Activated CD4-positive, alpha-beta T cell treated with anti-CD3 and anti-CD28 coated beads for 1 hour (primary cell): ENCODE measurements at places on chromosomes 2 and 18.

GRCh38 chr2:182897137-182897536 is 30.7 kb upstream of the FRZB start:
- DNase-seq: no peak

- DNase-seq: no peak
Measured at GRCh38 chr2:36214691-36215090, 140.9 kb upstream of the CRIM1 start.

DNA sequence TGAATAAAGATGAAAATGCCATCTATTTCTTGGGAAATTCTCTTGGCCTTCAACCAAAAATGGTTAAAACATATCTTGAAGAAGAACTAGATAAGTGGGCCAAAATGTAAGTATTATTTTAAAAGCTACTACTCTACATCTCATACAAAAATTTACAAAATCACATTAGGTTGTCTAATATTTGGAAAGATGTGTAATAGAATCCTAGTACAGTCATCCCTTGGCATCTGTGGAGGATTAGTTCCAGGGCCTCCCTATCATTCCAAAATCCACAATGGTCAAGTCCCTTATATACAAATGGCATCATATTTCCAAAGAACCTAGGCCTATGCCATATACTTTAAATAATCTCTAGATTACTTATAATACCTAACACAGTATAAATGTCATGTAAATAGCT is 41.2 kb downstream of the KYNU start:
- DNase-seq: no peak

DNA sequence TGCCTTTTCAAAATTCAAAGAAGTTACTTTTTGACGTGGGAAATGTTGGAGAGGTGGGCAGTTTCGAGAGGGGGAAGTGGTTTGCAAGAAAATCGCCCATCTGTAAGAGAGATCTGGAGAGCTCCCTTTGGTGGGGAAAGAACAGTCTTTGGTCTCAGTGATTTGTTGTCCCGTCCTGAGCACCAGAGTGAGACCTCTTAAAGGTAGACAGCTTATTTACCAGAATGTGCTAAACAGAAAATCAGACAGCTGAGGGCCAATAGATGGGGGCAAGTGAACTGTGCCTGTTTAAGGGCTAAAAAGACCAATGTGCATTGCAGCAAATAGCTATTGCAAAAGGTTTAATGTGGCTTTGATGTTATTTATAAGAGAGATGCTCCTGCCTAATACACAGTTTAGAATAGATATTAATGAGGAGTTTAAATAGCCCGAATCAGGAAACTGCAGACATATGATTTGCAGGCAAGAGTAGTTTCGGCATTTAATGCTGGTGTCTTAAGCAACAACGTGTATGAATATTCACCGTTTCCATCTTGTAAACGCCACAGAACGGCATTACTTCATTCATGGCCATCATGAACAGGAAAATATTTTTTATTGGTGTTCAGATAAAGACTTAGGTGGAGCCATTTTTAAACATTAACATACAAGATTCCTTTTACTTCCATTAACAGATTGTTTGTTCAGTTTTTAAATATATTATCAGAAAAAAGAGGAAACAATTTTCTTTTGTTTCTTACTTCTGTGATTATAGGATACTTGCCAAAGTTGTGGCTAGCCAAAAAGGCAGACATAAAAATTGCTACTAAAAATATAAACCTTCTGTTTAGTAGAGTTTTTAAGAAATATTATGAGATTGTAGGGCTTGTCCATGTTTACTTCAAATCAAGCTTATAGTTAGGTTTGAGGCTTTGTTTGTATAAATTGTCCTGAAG is 29.6 kb downstream of the ARHGAP15 start:
- no peak for DNase-seq

- DNase-seq: peak; percentile 23
Measured at GRCh38 chr2:28586867-28587266, 91.0 kb downstream of the PLB1 start.

GRCh38 chr2:238304116-238304515 is 15.7 kb upstream of the PER2 start:
- no peak for DNase-seq

DNA sequence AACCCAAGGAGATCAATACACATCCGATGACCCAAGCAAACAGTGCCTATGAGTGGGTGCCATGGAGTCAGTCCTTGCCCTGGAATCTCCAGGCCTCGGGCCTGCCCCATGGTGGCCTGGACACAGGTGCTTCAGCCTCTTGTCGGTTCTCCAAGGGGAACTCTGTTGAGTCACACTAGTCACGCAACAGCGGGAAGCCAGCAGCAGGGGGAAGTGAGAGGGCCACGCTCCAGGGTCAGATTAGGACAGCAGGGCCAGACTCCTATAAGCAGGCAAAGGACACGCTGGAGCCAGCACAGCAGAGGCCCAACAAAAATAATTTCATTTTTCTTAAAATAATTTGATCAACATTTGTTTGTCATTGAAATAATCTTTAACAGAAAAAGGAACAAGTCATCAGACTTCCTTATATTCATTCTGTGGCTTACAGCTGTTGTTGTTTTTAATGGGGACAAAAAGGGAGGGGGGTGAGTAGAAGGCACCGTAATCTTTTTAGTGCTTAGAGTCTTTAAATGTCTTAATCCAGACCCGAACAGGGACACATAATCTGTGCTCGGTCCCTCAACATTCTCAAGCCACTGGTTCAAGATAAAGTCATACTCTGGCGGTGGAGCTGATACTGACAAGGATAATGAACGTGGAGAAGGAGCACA is 16.4 kb upstream of the ARMC9 start:
- DNase-seq: no peak

- no peak for DNase-seq
Measured at GRCh38 chr2:206054952-206055351, 31.0 kb downstream of the INO80D start.

DNA sequence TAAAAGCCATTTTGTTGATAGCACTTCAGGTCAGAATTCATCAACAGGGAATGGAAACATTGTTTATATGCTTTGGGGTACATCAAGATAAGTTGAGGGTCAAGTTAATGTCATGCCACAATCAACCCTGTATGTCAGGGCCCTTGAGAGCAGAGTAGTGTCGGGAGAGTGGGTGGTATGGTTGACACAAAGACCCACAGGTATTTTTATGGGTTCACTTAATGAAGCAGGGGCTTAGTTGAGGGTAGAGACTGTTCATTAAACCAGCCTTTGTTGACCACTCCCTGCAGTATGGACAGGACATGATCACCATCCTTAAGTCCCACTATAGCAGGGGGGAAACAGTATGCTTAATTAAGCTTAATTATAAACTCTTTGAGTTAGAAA is 5.7 kb downstream of the RPL37A start:
- DNase-seq: no peak

DNA sequence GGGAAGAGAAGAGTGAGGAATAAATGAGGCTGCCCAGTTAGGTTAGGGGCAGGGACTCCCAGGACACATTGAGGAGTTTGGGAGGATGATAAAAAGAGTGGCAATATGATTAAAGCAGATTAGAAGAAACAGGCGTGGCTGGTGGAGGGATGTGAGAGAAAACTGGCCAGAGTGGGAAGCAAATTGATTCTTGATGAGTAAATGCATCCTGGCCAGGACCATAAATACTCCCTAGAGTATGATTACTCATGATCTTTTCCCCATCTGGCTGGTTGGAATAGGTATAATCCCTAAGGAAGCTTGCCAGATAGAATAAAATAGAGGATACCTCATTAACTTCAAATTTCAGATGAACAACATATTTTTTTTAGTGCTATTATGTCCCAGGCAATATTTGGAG is 21.5 kb upstream of the DAW1 start:
- DNase-seq: no peak

DNA sequence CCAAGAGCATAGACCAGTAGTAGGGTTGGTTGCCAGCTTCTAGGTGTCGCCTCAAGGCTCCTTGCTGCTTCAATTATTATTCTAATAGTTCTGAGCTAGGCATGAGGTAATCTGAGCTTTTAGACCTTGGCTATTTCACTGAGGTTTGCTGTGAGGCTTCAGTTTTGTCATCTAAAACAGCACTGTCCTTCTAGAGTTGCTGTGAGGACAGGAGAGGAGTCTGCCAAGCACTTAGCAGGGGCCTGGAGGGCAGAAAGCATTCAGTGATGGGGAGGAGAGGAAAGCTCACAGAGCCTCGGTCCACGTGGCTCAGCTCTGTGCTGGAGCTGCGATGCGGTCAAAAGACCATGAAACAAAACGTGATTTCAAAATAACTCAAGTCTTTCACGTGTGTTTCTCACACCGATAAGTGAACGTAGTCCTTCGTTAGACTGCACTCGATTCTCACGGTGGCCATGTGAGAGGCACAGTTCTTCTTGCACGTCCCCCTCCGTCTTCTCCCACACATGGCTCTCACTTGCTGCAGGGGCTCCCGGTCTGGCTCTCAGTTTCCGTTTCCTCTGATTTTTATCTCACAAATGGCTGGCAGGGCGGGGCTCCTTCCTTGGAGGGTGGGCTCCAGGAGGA is 113.7 kb downstream of the B3GNT2 start:
- DNase-seq: no peak

GRCh38 chr2:205428811-205429210 is 253.5 kb upstream of the NRP2 start:
- DNase-seq: no peak

DNA sequence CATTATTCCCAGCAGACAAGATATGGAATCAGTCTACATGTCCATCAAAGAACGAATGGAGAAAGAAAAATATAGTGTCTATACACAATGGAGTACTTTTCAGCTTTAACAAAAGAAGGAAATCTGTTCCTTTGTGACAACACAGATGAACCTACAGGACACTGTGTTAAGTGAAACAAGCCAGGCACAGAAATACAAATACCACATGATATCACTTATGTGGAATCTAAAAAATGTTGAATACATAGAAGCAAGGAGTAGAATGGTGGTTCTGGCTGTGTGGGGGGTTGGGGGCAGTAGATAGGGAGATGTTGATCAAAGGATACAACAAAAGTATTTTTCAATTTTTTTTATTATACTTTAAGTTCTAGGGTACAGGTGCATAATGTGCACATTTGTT is 347.7 kb upstream of the MAP2 start:
- DNase-seq: no peak

DNA sequence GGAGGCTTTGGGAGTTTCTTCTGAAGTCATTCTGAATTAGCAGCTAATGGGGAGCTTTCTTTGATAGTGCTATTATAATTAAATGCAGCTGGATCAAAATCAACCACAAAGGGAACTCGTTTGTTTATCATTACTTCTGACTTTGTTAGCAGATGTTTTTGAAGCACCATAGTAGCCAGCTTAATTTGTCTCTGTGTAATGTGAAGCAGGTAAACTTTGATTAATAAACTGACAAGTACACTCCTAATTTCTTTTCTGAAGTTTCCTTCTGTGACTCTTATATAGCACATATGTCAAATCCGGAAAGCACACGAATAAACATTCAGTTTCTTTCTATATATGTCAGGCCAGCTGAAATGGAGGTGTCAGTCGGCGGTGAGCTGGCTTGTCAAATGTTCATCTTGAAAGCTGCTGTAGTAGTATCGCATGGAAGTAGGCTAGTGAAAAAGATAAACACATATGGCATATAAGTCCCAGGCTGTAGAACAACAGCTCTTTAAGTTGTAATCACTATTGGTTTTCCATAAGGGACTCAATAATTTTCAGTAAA is 451.9 kb upstream of the ZEB2 start:
- DNase-seq: no peak

DNA sequence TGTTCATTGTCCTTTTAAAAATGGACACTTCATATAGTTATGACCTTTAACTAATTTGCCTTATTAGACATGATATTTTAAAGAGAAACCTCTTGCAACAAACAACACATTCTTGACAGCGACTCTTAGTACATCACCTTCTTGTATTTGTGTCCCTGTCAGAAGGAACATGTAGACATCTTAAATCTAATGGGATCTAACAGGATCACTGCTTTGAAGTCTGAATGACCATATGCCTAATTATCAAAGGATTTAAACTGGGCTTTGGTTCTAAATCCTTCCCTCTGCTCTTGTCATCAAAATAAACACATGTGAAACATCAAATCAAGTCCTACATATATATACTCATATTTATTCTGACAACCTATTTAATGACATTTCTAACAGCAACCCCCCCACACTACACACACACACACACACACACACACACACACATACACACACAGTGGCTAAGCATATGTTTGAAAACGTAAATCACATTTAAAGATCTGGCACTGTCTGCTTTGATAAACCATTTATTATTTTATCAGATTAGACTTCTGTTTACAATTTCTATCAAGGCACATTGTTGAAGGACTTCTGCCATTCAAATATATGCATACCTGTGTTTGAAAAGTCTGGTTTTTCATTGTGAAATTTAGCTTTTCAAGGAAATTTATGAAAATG is 4.2 kb downstream of the GALNT13 start:
- DNase-seq: no peak

- no peak for DNase-seq
Measured at GRCh38 chr18:78487649-78488048, 492.0 kb upstream of the SALL3 start.

GRCh38 chr2:221077251-221077650 is 494.9 kb downstream of the EPHA4 start:
- DNase-seq: no peak

- no peak for DNase-seq
Measured at GRCh38 chr2:113052396-113052917, at the start of gene IL36B. TSS of gene IL36B (minus strand) at chr2:113052867.

GRCh38 chr2:196096982-196097745 is 28.5 kb upstream of the DNAH7 start:
- DNase-seq: no peak

GRCh38 chr2:217142649-217143266 is 282.9 kb upstream of the TNP1 start:
- no peak for DNase-seq

GRCh38 chr2:232255033-232255432 is 123.5 kb upstream of the ALPP start:
- no peak for DNase-seq

DNA sequence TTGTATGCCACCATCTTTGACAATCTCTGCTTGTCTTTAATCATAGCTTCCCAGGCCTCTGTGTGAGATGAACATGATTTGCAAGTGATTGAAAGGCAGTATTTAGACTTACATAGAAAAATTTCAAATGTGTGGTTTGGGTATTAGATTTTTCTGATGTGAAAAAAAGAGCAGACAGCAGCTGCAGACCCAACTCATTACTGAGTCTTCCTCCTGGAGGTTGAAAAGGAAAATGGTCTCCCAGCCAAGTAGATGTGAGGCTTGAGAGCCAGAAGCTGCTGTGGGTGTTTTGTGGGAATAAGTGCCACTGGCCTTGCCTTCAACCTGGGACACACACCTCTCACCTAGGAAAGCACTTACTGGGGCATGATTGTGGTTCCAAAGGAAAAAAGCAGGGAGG is 92.5 kb downstream of the KCTD18 start:
- no peak for DNase-seq
